ENCODE measurements at places on chromosomes 3 and 15. TPM values are rescaled to one million over a fixed set of nuclear protein-coding genes. Genes with fewer than 3 reads are reported as not detected.
A peak's percentile ranks its signal among the peaks of the same experiment; 100 is the strongest.

DNA sequence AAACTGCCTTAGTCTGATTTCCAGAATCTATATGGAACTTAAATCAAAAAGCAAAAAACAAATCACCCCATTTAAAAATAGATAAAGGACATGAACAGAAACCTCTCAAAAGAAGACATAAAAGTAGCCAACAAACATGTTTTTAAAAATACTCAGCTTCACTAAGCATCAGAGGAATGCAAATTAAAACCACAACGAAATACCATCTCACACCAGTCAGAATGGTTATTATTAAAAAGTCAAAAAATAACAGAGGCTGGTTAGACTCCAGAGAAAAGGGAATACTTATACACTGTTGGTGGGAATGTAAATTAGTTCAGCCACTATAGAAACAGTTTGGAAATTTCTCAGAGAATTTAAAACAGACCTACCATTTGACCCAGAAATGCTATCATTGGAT is 367.9 kb downstream of the ZIC4 start:
- no peak for DNase-seq

DNA sequence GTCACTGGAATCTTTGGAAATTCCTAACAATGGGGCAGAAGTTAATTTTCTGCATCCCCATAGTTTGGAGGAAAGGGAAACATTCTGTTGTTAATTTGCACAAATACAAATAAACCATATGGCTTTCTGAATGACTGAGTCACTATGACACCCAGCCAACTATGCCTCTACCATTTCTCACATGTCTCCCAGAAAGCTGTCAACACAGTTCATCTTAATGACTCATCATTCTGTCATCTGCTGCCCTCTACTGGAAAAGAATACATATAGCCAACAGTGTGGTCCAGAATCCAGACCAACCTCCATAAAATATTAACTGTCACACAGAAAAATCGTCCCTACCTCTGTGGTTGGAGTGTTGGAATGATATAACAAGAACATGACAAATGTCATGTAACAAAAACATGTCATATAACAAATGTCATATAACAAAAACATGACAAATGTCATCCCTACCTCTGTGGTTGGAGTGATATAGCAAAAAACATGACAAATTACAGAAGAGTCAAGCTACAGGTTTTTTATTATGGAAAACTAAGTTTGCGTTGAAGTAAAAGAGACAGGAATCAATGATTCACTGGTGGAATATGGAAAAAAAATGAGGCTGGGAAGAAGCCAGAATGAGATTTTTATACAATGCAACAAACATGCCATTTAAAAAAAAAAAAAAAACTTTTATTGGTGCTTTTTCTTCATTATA is 47.7 kb upstream of the GYG1 start:
- DNase-seq: no peak

GRCh38 chr3:65922441-65922840 is 116.3 kb downstream of the MAGI1 start:
- no peak for DNase-seq

- DNase-seq: no peak
These were observed 538.6 kb downstream of the NR2F2 start for GRCh38 chr15:96869122-96869521.

GRCh38 chr3:96236522-96236921 is 577.9 kb upstream of the EPHA6 start:
- DNase-seq: no peak

GRCh38 chr3:130738241-130738640 is 8.4 kb downstream of the PIK3R4 start:
- DNase-seq: no peak

DNA sequence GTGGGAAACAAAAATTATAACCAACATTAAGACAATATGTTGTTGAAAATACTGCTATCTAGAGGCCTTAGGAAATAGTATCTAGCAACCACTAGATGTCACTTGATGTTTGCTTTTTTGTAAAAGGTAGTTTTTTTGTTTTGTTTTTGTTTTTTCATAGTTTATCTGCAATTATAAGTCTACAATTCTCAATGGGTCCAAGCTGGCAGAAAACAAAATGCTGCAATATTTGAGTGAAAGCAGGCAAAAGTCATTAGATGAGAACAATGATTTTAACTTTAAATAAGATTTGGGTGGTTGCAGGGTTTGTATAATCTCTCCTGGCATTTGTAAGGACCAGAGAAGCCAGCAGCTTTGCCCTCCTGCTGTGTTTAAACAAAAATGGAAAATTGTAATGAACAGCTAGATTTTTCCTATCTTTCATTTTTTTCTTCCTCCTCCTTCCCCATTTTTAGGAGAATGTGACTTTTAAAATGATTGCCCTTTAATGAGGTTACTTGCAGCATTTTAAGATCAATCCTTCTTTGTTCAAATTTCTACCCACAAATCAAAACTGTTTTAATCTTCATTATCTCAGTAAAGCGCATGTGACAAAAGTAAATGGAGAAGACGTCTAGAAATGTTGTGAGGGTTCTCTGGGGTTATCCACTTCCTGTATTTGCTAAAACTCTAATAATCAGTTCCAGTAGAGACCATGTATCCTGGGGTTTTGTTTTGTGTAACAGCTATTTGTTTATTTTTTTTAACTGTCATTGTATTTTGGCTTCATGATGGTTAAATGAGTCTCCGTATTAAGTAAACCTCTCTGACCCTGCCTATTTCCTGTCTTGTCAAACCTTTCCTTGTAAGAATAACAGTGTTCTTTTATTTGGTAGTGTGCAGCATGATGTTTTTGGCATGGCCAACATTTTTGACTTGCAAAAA is 27.3 kb downstream of the DUT start:
- peak; percentile 57 for DNase-seq

Gene SEMA3G
- total RNA-seq: 26.6 TPM

Gene ZMAT3
- 6.6 TPM for total RNA-seq

Gene TNIK
- total RNA-seq: 38.3 TPM

Gene PTPRG
- 65.5 TPM for total RNA-seq

Gene C3orf49
- total RNA-seq: not detected

Gene TRH
- 7.0 TPM for total RNA-seq

Measured in spinal cord (tissue), 10 donors.